ENCODE measurements at places on chromosomes 5 and 9. TPM values are rescaled to one million over a fixed set of nuclear protein-coding genes. Genes with fewer than 3 reads are reported as not detected.

The MYOZ3 gene
- total RNA-seq = 0.06 TPM

The IRX1 gene
- not detected for total RNA-seq

The OBP2A gene
- not detected for total RNA-seq

The HINT1 gene
- total RNA-seq = 356 TPM

The OBP2B gene
- total RNA-seq = not detected

The PLCXD3 gene
- not detected for total RNA-seq

The IFNA7 gene
- not detected for total RNA-seq

The TPM2 gene
- 3.3 TPM for total RNA-seq

The FOXD4L5 gene
- 0.10 TPM for total RNA-seq

The IL7R gene
- total RNA-seq = 117 TPM

The ACTBL2 gene
- not detected for total RNA-seq

The CCL28 gene
- total RNA-seq = 13.4 TPM

The NRARP gene
- total RNA-seq = 5.0 TPM

The C9orf78 gene
- total RNA-seq = 68.2 TPM

The PCDHB5 gene
- total RNA-seq = not detected

The SPATA31A3 gene
- not detected for total RNA-seq

The RASGRF2 gene
- total RNA-seq = 13.3 TPM

The SLC35D2 gene
- 1.5 TPM for total RNA-seq

The PCDHB15 gene
- total RNA-seq = not detected

GRCh38 chr9:80605793-80606192, 1034.0 kb downstream of the TLE4 start:
- no peaks in the 10 kb centered on the region for H3K4me1 ChIP-seq
- no peak for DNase-seq
- H3K36me3 ChIP-seq = no peaks in the 10 kb centered on the region
- H3K27me3 ChIP-seq = no peaks in the 10 kb centered on the region
- no peak overlapping the region for H3K27ac ChIP-seq

DNA sequence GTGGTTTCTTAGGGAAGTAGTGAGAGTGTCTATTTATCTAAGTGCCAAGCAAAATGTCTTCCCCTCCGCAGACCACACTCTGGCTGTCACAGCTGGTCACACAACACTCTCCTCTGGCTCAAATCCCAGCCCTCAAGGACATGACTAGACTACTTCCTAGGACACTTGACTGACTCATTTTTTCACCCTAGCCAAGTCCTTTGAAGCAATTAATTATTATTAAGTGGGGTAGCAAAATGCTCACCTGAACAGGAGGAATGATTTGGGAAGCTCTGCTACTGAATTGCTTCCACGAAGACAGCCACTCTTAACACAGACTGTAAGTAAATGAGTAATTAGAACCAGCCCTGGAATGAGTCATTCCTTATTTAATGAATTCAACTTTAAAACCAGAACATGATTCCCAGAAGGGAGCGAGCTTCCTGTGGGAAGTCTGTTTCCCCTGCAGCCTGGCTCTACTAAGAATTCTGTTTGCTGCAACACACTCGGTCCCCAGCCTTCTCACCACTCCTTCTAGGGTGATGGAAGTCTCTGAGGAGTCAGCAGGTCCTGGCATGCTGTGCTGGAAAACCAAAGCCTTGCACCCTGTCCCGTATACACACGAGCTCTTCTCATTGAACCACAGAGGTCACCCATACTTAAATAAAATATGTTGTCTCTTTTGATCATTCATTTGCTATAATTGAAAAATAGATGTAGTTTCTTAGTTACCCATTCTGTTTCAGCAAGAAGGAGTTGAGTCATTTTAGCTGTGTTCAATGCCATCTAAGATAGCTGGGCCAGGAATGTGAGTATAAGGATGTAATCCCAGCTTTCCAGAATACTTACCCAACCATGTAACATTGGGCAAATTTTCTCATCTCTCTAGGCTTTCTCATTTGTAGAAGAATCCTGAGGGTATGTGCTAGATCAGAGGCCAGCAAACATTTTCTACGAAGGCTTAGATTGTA, 218.6 kb upstream of the RASEF start:
- no peaks in the 10 kb centered on the region for H3K4me1 ChIP-seq
- no peak for DNase-seq
- H3K36me3 ChIP-seq = no peaks in the 10 kb centered on the region
- no peaks in the 10 kb centered on the region for H3K27me3 ChIP-seq
- no peak overlapping the region for H3K4me3 ChIP-seq
- no peak overlapping the region for H3K27ac ChIP-seq

DNA sequence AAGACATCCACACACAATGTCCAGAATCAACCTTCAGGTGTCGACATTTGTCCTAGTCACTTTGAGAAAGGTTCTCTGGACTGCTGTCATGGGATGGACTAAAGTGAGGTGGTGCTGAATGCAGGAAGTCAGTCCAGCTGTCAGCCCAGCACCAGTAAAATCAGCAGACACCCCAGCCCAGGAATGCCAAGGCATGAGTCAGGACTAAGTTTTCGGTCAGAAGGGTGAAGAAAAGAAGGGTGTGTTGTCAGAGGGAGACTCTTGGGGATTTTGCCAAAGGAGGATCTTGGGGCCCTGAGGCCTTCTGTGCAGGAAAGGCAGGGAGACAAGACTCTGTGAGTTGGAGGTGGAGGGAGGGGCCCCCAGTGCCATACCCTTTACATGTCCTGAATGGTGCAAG, 69.0 kb upstream of the XPA start:
- no peak overlapping the region for H3K4me3 ChIP-seq
- no peaks in the 10 kb centered on the region for H3K36me3 ChIP-seq
- H3K27me3 ChIP-seq = peaks cover 19% of the 10 kb centered on the region
- DNase-seq = no peak

DNA sequence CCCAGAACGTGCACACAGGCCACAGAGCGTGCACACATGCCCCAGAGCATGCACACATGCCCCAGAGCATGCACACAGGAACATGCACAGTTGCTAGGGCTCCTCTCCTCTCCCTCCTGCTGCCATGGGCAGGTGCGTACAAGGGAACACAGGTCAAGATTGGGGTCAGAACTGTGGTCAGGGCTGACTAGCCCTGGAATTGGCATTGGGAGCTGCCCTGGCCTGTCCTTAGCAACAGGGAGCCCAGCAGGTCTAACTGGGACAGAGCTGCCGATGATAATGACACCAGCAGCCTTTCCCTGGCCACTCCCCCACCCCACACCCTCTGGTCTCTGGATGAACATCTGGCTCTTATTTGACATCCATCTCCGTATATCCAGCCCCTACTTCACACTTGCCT, 8.0 kb downstream of the PCDH1 start:
- H3K36me3 ChIP-seq = no peaks in the 10 kb centered on the region
- no peak for DNase-seq
- no peak overlapping the region for H3K27ac ChIP-seq
- H3K27me3 ChIP-seq = peaks cover 26% of the 10 kb centered on the region
- H3K4me1 ChIP-seq = no peaks in the 10 kb centered on the region

DNA sequence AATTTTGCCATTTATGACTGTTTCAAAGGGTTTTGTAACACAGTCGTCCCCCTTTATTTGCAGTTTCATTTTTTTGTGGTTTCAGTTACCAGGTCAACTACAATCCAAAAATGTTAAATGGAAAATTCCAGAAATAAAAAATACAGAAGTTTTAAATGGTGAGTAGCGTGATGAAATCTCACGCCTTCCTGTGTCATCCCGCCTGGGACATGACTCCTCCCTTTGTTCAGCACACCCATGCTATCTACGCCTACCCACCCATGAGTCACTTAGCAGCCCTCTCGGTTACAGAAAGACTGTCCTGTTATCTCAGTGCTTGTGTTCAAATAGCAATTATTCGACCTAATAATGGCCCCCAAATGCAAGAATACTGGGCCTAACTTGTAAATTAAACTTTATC, 765.3 kb upstream of the ADAMTS16 start:
- H3K27ac ChIP-seq = no peak overlapping the region
- no peak overlapping the region for H3K4me3 ChIP-seq
- H3K27me3 ChIP-seq = no peaks in the 10 kb centered on the region
- no peaks in the 10 kb centered on the region for H3K4me1 ChIP-seq
- peaks cover 1% of the 10 kb centered on the region for H3K36me3 ChIP-seq

GRCh38 chr5:138138949-138139780, at the start of gene NME5:
Gene NME5 (minus strand): TSS chr5:138139428. CDS start chr5:138138780, 648 bp downstream.
- peaks cover 13% of the 10 kb centered on the region for H3K4me1 ChIP-seq
- no peak within 1 kb of the TSS for H3K4me3 ChIP-seq
- H3K27me3 ChIP-seq = peaks cover 39% of the 10 kb centered on the region
- H3K27ac ChIP-seq = no peak within 1 kb of the TSS
- H3K36me3 ChIP-seq = no peaks in the 10 kb centered on the region

GRCh38 chr5:42636946-42637345, 119.7 kb upstream of the CCDC152 start:
- no peak for DNase-seq
- H3K27ac ChIP-seq = no peak overlapping the region
- peaks cover 10% of the 10 kb centered on the region for H3K27me3 ChIP-seq
- H3K4me3 ChIP-seq = no peak overlapping the region
- H3K36me3 ChIP-seq = no peaks in the 10 kb centered on the region

GRCh38 chr5:81545911-81546310, 152.0 kb upstream of the ACOT12 start:
- H3K4me1 ChIP-seq = no peaks in the 10 kb centered on the region
- no peaks in the 10 kb centered on the region for H3K27me3 ChIP-seq
- DNase-seq = no peak
- H3K27ac ChIP-seq = no peak overlapping the region

- DNase-seq = no peak
- no peak overlapping the region for H3K27ac ChIP-seq
- H3K4me1 ChIP-seq = no peaks in the 10 kb centered on the region
- H3K27me3 ChIP-seq = peaks cover 7% of the 10 kb centered on the region
- no peak overlapping the region for H3K4me3 ChIP-seq
These were observed 10.5 kb upstream of the SPATA31E1 start for GRCh38 chr9:87872079-87872624.

DNA sequence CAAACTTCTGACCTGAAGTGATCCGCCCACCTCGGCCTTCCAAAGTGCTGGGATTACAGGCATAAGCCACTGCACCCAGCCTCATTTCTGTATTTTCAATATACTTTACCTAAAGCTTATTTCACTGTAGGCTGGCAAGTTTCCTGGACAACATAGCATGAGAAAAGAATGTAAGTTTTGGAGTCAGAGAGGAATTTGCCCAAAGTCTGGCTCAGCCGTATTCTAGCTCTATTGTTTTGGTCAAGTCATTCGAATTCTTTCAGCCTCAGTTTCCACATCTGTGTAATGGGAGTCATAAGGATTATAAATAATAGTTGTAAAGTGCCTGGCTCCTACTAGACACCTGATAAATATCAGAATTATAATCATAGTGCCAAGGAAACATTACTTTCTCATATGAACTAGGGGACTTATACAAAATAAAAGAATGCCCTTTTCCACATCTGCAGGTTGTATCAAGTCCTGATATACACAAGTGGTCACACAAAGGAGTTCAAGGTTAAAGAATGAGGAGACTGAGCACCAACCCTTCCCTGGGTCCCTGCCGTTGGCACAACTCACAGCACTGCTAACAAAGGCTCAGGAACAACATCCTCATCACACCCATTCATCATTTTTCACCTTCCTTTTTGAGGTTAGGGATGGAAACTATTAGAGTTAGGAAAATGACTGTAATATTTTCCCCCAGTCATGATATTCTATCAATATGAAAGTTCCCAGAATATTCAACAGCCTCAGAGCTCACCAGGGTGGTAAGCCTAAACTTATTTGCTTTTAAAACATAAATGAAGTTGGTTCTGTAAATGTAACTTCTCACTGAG, 34.6 kb upstream of the RAI14 start:
- H3K4me3 ChIP-seq = no peak overlapping the region
- H3K27me3 ChIP-seq = peaks cover 20% of the 10 kb centered on the region
- peaks cover 24% of the 10 kb centered on the region for H3K4me1 ChIP-seq
- H3K27ac ChIP-seq = peak overlapping the region; percentile 77

GRCh38 chr9:15299374-15299939, 7.6 kb downstream of the TTC39B start:
- peak overlapping the region; percentile 95 for H3K27ac ChIP-seq
- peaks cover 68% of the 10 kb centered on the region for H3K4me1 ChIP-seq
- H3K36me3 ChIP-seq = peaks cover 40% of the 10 kb centered on the region
- peak overlapping the region; percentile 64 for H3K4me3 ChIP-seq
- peak; percentile 70 for DNase-seq
- H3K27me3 ChIP-seq = no peaks in the 10 kb centered on the region

DNA sequence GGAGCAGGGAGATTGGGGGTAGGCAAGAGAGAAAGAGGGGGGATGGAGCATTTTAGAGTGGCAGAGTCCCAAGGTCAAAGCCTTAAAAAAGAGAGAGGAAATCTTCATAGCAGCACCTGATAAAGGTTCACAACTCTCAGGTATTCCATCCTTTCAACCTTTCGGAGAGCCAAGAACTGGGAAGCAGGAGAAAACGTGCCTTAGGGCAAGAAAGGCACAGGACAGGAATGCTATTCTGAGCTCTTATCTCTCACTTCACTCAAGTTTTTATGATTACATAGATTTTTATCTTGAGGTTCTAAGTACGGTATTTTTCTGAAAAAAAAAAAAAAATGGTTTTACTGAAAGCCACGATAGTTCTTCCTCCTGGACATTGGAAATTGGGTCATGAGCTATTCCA, 34.5 kb upstream of the SMAD5 start:
- no peak overlapping the region for H3K4me3 ChIP-seq
- DNase-seq = no peak
- no peaks in the 10 kb centered on the region for H3K36me3 ChIP-seq
- H3K4me1 ChIP-seq = no peaks in the 10 kb centered on the region
- no peak overlapping the region for H3K27ac ChIP-seq
- H3K27me3 ChIP-seq = peaks cover 21% of the 10 kb centered on the region

GRCh38 chr9:114957558-114957957, 27.2 kb upstream of the TNFSF8 start:
- no peaks in the 10 kb centered on the region for H3K27me3 ChIP-seq
- H3K36me3 ChIP-seq = peaks cover 44% of the 10 kb centered on the region
- no peak for DNase-seq
- peak overlapping the region; percentile 99 for H3K27ac ChIP-seq

- no peaks in the 10 kb centered on the region for H3K27me3 ChIP-seq
- DNase-seq = no peak
- no peak overlapping the region for H3K27ac ChIP-seq
- H3K4me3 ChIP-seq = no peak overlapping the region
These were observed 241.8 kb downstream of the CDH12 start for GRCh38 chr5:22611327-22611726.

GRCh38 chr5:1640421-1640881, 116.7 kb upstream of the LPCAT1 start:
- no peak overlapping the region for H3K27ac ChIP-seq
- no peaks in the 10 kb centered on the region for H3K36me3 ChIP-seq
- peaks cover 33% of the 10 kb centered on the region for H3K27me3 ChIP-seq
- H3K4me1 ChIP-seq = peaks cover 19% of the 10 kb centered on the region
- DNase-seq = no peak

GRCh38 chr5:98975223-98975622, 46.4 kb upstream of the CHD1 start:
- H3K27me3 ChIP-seq = no peaks in the 10 kb centered on the region
- no peaks in the 10 kb centered on the region for H3K36me3 ChIP-seq
- no peak overlapping the region for H3K27ac ChIP-seq
- no peak overlapping the region for H3K4me3 ChIP-seq
